ENCODE measurements at places on chromosomes 2 and 18.

GRCh38 chr18:25283781-25284180 is 68.2 kb downstream of the ZNF521 start:
- no peak for DNase-seq

DNA sequence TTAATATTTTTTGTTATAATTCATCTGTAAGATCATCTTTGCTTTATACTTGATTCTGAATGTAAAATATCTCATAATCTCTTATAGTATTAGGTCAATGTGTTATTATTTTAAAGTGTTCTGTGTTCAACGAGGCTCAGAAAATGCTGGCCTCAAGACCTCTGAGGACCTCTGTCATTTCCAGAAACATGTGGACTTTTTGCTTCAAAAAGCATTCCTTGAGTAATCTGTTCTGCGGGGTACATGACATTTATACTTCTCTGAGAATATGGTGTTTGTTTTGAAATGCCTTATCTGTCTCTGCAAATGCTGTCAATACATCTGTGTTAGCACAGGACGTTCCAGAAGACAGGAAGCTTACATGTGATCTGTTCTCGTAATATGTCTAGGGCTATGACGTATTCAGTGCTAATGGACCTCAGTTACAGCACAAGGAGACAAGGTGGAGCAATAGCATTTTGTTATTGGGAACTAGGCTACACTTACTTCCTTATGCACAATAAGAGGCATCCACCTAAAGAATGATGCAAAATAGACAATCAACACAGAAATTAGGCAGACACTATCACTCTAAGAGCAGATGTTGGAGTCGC is 37.6 kb upstream of the IL1RL1 start:
- DNase-seq: no peak

GRCh38 chr18:25042641-25043051 is 309.3 kb downstream of the ZNF521 start:
- DNase-seq: no peak

- DNase-seq: no peak
Measured at GRCh38 chr2:189128970-189129369, 50.6 kb downstream of the COL5A2 start.

DNA sequence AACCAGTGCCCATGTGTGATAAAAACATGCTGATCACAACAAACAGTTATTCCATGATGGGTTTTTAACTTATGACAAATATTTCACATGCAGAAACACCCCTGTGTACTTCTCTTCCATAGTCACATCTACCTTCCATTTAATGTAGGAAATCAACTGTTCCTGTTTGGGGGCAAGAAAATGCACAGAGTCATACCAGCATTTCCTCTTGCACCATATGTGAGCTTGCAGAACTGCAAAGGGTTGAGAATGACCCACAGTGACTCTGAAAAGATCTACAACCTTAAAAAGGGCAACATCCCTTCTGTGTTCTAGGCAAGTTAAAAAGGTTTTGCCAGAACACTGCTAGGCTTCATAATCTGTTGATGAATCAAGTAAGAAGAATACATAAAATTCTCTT is 9.9 kb downstream of the BMP10 start:
- DNase-seq: no peak

- DNase-seq: no peak
Measured at GRCh38 chr2:125959047-125959446, 696.9 kb upstream of the GYPC start.

DNA sequence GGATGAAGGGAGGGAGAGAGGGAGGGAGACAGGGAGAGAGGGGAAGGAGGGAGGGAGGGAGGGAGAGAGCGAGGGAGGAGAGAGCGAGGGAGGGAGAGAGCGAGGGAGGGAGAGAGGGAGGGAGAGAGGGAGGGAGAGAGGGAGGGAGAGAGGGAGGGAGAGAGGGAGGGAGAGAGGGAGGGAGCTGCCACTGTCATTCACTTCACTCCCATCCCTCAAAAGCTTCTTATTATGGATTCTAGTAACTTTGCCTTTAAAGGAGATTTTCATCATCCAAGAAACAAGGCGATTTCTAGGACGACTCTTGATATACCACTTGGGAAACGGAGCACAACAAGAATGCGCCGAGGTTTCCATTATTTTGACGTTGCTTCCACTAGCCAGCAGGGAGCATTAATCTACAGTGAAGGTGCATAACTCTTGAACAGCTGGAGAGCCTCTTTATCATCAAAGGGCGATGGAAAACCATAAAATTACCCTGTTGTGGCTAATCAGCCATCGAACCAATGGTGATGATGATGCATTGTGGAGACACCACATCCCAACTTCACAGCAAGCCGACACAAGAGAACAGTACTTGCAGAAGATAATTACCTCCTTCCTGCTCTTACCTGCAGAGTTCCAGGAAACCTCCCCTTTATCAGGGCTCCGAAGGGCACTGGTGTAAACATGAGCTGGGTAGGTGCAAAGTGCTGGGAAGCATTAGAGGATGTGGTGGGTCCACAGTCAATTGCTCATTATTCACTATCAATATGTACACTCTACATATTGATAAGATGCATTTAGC is 130.5 kb downstream of the EIPR1 start:
- DNase-seq: no peak

DNA sequence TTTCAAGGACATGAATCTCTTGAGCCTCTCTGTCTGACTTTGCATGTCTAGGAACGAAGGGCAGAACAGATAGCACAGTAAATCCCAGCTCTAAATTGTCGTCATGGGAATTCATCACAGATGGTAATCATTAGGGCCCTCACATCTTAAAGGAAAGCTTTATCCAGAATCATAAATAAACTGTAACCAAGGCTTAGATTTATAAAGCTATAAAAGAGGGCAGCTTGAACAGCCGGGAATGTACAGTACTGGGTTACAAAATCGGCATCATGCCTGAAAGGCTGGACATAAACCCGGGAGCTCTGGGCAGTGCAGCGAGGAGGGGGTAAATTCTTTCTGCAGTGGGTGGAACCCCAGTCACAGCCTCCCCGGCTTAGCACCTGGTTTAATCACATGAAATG is 144.4 kb downstream of the GFPT1 start:
- DNase-seq: no peak

GRCh38 chr2:148614014-148614321 is 30.6 kb upstream of the EPC2 start:
- DNase-seq: no peak
